Keratinocyte (primary cell): ENCODE measurements at places on chromosomes 11 and 22.

DNA sequence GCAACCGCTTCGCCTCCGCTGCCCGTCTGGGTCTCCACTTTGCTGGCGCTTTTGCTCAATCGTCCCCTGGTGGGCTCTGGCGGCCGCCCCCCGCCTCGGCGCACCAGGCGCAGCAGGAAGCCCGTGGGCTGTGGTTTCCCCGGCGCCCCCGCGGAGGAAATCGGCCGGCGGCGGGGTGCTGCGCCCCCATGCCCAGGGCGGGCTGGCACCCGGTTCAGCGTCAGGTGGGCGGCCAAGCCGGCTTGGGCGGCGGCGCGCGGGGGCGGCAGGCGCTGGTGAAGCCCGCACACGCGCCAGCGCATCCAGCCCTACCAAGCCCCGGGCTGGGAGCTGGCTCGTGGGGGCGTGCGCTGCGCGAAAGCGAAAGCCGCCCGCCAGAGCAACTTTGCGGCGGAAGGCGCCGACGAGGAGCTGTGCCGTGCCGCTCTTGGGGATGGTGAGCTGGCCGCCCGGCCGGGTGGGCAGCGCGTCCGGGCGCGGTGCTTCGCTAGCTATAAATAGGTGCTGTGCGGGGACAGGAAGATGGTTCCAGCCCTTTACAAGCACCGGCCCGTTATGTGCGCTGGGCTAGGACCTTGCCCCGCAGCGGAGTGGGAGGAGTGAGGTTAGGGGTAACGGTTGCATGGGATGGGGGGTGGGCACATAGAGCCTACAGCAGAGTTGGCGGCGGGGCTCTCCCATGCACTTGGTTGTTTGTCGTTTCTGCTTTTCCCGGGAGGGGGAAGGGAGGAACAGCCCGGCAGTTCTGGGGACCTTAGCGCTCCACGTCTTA lies 25.0 kb upstream of the SUSD2 start:
- no peak for DNase-seq

GRCh38 chr11:44333271-44334218 lies 23.6 kb upstream of the ALX4 start:
- no peak for DNase-seq

- DNase-seq, result no peak
Measured at GRCh38 chr11:16936643-16937042, 77.6 kb downstream of the PLEKHA7 start.

GRCh38 chr11:8777907-8778767 lies 95.5 kb downstream of the RPL27A start:
- no peak for DNase-seq

GRCh38 chr11:63985812-63986155 lies 454 bp upstream of the OTUB1 start:
- DNase-seq, result no peak

DNA sequence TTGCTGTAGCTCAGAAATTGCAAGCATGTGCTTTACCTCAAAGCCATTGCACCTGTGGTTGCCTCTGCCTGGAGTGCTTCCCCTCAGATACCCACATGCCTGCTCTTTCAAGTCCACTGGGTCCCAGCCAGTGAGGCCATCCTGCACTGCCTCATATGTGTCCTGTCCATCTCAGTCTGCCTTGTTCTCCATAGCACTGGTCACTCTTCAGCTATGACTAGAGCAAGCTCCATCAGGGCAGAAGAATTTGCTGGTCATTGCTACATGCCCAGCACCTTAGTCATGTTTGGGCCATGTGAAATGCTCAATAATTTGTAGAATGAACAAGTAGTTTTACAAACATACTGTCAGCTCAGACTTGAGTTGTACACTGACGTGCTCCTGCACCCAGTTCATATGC lies 64.4 kb upstream of the HORMAD2 start:
- DNase-seq, result no peak
